Cerebellar cortex (tissue), 1 donor: ENCODE measurements at places on chromosomes 2 and 18.

GRCh38 chr2:37523814-37524362, 147.6 kb downstream of the CDC42EP3 start:
- DNase-seq, result no peak

DNA sequence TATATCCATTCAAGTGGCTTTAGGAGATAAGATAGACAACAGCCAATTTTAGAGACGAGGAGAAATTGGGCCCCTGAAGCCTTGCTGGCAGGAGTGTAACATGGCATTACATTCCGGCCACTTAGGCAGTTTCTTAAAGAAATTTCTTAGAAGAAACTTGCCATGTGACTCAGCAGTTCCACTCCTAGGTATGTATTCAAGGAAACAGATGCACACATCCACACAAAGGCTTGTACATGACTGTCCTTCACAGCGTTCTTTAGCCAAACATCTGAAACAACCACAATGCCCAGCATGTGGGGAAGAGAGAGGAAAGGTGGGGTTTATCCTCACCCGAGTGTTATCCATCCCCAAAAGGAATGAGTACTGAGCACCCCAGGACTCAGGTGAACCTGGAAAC, 107.1 kb downstream of the NFATC1 start:
- no peak for DNase-seq

DNA sequence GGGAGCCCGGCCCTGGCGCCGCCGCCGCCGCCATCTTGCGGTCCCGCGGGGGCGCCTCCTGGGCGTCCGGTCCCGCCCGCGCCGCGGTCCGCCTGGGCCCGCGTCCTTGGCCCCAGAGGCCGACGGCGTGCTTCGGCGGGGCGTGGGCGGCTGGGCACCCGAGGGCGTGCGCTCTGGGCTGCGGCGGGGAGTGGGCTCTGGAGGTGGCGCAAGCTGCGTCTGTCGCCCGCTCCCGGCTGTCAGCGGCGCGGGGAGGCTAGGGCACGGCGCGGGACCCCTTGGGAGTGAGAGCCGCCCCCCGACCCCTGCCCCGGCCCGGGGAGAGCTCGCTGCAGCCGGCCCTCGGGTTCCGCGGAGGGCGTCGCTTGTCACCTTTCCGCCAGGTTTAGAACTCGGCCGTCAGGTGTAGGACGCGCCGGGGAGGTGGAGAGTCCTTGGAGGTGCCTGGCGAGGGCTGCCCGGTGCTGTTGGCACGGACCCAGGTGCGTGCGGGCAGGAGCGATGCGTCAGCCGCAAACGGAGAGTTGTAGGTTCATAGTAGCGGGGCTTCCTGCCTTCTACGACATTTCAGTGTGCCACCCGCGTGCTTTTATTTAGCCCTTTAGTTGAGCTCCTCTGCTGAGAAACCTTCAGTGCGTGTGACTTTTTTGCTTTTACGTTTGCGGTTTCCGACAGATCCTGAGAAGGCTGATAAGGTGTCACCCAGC, 921 bp downstream of the VAPA start:
- DNase-seq, result peak; percentile 38

GRCh38 chr2:145802133-145802532, 1282.2 kb upstream of the ZEB2 start:
- no peak for DNase-seq

- DNase-seq, result no peak
Measured at GRCh38 chr2:232653441-232653840, 20.0 kb downstream of the EFHD1 start.

GRCh38 chr2:37143974-37144373, 12.8 kb downstream of the EIF2AK2 start:
- DNase-seq, result no peak

- DNase-seq, result peak; percentile 3
Measured at GRCh38 chr2:120436885-120437603, 91.1 kb downstream of the INHBB start.

GRCh38 chr2:96265349-96265839, 403 bp downstream of the TMEM127 start:
- peak; percentile 49 for DNase-seq

DNA sequence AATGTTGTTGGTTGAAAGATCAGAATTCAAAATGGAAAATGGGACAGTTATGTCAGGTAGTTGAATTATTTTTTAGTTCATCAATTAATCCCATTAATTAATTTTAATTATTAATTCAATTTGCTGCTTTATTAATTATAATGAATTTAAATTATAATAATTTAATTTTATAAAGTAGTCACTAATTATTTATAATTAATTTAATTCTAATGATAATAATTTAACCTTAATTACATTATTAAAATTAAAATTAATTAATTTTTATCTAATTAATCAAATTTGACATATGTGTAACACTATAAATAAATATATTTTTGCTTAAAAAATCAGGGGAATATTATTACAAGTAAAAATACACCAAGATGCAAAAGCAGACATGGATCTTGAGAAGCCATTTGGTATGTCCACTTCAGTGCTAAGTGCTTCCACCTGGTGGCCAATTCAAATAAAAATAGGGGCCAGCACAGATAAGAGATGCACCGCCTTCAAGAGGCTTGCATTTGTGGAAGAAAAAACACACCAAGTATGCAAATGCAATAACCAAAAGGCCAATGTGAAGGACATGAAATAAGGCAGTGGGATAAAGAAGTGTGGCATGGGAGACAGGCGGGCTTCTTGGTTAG, 73.2 kb downstream of the MBP start:
- peak; percentile 45 for DNase-seq

DNA sequence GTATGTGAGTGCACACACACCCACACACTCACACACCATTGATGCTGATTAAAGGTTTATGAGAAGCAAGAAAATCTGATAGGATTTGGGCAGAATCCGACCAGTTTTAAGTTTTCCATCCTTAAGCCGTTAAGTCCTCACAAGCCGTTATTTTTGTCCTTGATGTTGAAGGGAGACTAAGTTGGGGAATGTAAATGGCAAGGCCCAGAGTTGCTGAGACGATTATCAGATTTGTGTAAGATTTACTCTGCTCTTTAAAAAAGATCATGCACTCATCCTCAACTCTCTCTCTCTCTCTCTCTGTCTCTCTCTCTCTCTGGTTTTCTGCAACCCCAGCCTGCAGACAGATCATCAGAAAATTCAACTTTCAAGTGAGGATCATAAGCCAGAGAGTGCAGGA, 238.8 kb downstream of the SMAD2 start:
- DNase-seq, result no peak

DNA sequence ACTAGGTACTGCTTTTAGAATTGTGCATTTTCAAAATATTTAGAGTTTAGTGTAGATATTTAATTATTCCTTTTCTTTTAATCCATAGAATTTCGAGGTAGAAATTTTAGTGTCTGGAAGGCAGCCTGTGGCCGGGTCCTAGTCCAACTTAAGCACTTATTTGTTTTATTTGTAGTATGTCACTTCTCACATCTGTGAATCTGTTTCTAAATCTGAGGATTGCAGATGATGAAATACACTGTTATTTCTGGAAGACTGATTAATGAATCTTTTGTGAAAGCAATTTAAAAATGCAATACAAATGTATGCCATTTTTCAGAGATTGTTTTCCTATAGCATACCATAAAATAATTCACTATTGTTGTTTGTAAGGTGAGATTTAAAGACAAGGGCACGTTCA, 483.9 kb upstream of the TRIB2 start:
- DNase-seq, result no peak

- DNase-seq, result no peak
Measured at GRCh38 chr2:183024339-183025095, 13.7 kb downstream of the NCKAP1 start.

GRCh38 chr2:236133410-236134012, 34.7 kb downstream of the GBX2 start:
- no peak for DNase-seq

- DNase-seq, result no peak
Measured at GRCh38 chr18:59492756-59493421, 133.8 kb upstream of the LMAN1 start.

DNA sequence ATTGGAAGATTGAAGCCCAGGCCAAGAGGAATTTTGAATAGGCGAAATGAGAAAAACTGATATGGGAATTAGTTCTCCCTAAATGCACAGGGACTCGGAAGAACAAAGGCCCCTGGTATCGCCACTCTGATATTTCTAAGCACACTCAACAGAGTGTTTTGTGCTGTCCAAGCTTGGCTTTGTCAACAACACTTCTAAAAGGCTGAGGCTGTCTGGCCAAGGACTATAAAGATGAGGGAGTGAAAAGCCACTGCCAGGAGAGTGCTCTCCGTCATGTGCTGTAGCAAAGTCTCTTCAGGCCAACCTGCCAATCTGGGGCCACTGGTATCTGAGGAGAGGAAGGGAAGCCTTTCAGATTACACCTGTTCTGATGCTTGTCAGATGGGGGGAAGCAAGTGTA, 611.2 kb upstream of the PIK3C3 start:
- DNase-seq, result no peak

GRCh38 chr2:188512456-188512855, 220.8 kb downstream of the GULP1 start:
- DNase-seq, result peak; percentile 35

DNA sequence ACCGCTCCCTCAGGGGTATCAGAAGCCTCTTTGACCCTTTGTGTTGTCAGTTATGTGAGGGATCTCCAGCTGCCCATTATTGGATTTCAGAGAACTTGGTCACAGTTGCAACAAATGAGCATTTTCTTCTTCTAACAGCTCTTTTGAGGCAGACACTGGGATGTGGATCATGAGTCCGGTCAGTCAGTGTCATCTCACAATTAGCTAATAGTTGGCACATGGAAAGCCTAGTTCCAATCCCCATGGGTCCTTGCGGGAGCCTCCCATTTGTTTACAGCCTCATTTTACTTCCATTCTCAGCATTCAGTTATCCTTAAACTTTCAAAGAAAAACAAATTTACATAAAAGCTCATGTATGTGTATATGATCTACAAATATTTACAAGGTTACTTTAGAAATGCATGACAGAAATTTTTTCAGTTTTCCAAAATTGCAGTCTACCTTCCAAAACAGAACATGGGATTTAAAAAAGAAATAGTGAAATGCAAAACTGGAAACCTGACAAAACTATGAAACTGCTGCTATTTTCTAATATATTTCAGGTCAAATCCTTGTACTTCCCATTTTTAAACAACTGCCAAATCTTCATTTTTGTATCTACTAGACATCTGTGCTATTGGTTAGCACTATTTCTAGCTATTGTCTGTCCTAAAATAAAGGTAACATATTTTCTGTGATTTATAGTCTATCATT, 547.1 kb upstream of the ZEB2 start:
- DNase-seq, result no peak

DNA sequence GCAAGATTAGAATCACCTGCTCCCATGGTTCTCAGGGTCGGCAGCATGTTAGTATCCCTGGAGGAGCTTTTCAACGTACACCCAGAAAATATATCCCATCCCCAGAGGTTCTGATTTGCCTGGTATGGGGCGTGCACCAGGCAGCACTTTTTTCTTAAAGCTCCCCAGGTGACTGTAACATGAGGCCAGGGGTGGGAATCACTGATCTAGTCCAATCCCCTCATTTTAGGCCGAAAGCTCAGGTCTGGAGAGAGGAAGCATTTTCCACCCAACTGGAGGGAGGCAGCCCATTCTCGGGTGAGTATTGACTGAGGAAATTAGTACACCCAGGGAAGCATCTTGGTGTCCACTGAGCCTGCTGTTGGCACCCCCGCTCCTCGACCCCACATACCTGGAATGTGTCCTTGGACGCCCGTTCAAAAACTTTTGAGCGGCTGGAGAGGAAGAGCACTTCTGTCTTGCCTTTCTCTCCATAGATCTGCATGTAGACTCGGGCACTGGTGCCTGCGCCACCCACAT, 94.3 kb downstream of the LOXHD1 start:
- no peak for DNase-seq

DNA sequence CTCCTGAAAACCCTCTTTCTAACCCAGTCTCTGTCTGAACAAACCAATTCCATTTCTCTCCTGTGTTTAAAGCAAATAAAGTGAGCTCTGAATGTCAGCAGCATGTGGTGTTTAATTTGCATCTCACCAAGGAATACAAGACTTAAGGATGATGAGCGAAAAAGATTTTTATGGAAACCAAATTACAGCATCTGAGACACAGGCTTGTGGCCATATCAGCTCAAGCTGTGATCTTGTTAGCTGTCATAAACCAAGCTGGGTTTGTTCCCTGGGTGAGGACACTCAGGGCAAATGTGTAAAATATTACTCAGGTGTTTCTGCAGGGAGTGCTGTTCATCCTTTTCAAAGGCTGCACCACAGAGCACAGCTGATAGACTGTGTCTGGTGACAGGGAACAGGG, 129.3 kb upstream of the REV1 start:
- DNase-seq, result peak; percentile 55

- DNase-seq, result no peak
Measured at GRCh38 chr2:62736899-62737559, 31.5 kb downstream of the EHBP1 start.

DNA sequence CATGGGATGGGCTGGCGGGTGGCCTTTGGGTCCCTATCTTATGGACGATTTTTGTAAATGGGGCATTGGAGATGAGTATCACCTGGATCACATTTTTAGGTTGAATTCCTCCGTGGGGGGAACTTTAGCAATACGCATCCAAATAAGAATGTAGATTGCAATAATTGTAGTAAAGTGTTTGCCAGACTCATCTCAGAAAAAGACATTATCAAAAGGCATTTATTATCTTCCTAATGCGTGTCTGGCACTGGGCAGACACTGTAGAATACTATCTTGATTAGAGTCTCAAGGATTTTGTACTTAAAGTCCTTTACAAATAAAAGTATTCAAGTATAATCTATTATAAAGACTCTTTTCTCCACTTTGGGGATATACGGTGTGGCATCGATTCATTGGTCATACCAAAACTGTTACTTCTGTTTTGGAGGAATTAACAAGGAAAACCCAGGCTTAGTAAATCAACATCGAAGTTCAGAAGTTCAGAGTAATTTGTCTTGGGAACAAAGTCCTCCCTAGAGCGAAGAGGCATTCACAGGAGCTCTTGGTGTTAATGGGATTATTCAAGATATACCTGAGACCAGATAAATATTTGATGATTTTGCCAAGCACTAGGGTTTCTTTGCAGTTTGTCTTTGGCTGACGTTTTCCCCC, 578 bp upstream of the ACKR3 start:
- DNase-seq, result no peak

- peak; percentile 80 for DNase-seq
Measured at GRCh38 chr18:50970006-50970405, 2.2 kb downstream of the ELAC1 start.

DNA sequence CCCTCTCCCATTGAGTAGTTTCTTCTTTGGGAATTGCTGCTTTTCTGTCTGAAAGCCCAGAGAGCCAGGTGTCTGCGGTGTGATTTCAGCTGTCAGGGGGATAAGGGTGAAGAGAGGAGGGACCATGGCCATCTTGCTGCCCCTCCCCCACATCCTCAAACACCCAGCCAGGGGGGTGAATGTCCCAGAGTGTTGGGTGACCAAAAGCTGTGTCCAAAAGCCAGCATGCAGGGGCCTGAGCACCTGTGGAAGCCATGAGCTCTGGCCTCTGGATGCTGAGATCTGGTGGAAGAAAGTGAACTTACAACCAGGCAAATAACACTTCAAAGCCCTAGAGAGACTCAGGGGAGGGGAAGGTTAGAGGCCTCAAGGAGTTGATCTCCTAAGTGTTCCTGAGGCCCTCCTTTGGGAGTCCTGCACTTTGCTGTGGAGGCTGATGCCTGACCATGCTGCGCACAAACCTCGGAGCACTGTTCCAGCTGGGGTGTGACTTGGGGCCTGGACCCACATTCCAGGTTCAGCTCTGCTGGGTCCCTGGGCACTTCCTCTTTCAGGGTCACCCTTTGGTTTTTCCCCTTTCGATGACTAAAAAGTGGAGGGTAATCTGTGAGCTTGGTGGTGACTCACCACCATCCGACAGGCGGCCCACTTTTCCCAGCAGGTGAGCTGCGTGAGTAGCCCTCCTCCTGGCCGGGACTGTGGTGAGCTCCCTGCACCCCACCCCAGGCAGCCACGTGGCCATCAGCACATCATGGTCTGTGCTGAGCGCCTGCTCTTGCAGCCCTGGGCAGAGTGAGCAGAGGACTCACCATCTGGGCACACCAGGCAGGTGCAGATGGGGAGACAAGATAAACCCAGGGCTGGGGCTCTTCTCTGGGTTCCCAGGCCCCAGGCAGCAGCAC, 66.8 kb upstream of the FOSL2 start:
- no peak for DNase-seq
